NCI-H187 treated with DMSO at 0.1 percent for 48 hours (cell line): ENCODE measurements at places on chromosomes 6 and 20.

GRCh38 chr6:42120895-42121865, 21.2 kb downstream of the C6orf132 start:
- DNase-seq: no peak

DNA sequence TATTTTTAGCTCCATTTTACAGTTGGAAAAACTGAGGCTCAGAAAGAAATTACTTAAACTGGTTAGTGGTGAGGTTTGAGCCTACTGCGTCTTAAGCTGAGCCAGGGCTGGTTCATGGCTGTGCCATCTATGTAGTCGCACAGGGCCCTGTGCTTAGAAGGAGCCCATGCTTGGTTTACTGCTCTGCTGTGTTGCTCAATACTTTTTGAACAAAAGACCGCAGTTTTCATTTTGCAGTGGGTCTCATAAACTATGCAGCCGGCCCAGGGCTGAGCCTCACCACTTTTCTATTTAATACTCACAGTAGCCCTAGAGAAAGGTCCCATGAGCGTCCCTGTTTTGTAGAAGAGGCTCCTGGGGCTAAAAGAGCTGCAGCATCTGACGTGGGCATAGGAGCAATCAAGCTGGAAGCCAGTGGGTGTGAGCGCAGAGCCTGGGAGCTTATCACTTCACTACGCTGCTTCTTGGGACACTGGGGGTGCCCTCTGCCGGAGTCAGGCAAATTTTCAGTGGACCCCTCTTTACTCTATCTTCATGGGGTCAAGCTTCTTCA, 501 bp downstream of the SIRPB2 start:
- no peak for DNase-seq

DNA sequence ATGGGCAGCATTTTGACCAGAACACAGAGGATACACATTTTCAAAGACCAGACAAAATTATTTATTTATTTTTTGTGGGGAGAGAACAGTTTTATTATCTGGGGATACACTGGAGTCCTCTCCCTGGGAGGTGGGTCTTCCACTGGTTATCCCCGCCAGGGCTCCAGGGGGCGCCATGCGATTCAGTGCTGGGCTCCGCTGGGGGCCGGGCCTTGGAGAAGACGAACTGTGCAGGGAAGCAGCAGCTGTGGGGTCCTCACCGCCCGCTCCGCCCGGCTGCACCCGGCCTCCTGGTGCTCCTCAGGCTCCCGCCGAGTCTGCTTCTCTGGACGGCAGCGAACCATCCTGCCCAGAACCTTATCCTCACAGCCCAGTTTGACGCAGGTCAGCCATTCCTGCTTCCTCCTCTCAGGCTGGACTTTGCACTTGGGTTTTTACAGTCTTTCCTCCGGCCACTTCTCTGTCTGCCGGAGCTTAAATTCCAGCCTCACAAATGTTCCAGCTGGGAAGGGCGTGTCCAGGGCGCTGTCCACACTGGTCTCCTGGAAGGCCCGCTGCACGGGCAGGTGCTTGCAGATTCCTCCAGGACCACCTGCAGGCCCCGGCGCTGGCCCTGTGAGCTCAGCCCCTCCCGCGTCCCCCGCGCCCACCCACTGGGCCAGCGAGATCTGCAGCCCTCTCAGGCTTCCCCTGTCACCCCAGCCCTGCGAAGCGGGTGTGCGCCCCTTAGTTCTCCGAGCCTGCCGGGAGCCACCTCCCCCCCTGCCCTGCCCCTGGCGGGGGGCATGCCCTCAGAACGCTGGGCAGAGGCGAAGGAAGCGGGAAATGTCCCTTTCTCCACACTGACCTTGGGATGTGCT, 1830.0 kb upstream of the DEFB115 start:
- no peak for DNase-seq

DNA sequence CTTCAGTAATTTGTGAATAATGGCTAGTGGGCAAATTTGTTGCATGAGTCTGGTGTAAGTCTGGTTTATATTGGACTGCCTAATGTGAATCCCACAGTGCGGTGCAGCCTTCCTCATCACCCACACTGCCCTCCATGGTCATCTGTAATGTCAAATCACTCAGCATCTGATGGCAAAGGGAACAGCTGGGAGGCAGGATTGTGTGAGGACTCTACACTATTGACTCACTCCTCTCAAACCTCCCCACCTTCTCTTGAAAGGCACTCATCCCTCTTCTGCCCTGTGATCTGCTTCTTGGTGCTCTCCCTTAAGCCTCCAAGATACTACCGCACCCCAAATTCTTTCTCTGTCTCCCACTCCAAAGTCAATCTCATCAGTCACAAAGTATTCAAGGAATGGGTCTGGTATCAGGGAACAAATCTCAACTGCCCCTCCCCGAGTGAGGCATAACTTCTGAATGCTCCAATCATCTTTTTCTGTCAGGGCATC, 146.0 kb upstream of the BEND6 start:
- no peak for DNase-seq

- no peak for DNase-seq
Observed at GRCh38 chr6:150068720-150069648, at the start of gene ULBP3. Gene ULBP3, minus strand, starts transcription at chr6:150069121. Its CDS starts 55 bp downstream, at chr6:150069066.

DNA sequence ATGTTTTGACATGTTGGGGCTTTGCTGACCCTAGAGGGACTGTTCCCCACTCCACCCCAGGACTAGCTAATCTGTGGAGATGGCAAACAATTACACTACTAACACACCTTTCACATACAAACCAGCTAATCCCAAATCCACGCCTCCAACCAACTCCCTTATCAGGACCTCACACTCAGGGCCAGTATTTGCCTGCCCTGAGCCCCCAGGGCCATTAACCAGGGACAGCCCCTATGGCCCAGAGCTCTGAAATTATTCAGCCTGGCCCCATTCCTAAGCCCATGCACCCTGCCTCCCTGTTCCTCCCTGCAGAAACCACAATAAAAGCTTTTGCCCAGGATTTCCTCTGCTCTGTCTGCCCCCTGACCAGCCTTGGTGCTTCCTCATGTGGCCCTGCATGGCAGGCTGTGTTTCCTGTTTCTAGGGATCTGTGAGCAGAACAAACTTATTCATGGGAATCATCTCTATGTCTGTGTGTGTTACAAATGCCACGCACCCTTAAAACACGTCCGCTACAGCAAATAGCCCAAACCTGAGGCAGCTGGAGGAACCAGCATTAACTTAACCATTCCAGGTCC, 121.2 kb downstream of the PXDC1 start:
- DNase-seq: no peak

DNA sequence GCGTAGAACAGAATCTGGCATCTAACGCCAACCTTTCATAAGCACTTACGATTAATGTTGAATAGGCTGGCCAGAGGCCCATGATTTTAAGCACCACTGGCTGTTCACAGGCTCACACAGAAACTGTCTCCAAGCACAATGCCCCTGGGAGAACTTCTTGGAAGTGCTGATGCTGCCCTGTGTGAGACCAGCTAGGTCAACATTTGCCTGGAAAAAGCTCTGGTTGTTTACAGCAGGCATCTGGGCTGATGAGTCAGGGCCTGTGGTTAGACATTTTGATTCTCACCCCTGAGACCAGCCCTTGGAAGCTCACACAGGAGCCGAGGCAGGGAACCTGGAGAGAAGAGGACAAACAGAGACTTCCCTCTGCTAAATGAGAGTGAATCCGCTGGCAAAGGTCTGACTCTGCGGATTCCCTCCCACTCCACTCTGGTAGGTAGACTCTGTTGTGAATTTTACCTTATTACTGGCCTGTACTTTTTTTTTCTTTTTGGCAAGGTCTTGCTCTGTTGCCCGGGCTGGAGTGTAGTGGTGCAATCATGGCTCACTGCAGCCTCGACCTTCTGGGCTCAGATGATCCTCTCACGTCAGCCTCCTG, 6.8 kb upstream of the SULF2 start:
- DNase-seq: no peak

DNA sequence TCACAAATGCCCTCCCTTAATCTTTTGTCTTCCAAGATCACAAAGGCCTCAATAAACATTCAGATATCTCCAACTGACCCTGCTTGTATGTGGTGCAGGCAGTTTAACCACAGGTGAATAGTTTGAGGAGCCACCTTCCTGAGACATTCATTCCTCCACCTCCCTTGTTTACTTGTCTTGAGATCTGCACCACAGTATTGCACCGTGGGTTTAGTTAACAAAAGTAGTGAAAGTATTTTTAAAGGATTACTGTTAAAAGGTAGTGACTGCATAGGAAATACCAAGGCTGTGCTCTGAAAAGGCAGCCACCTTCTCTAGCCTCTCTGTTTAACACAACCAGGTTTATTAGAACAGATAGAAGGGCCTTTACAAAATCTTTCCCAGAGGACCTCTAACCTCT, 46.5 kb downstream of the SESN1 start:
- DNase-seq: no peak
